ENCODE measurements at places on chromosomes 6 and 20.

GRCh38 chr6:30795549-30796293 is 51.4 kb upstream of the IER3 start:
- DNase-seq: no peak

DNA sequence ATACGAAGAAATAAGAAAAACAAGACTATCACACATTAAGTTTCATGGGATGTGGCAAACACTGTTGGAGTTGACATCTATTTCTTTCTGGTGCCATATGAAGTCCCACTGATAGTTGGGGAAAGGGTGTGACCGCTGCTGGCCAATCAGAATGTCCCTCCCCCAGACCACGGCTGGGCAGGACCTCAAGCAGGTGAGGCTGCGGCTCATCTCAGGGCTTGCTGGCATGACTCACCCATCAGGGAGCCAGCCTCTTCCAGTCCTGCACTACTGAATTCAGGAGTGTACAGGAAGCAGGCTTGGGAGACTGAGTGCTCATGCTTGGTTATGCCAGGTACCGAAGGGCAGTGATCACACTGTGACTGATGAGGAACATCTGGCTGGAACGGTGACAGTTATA is 18.9 kb downstream of the PREP start:
- no peak for DNase-seq

GRCh38 chr20:38085026-38085425 is 51.5 kb downstream of the RPRD1B start:
- DNase-seq: no peak

GRCh38 chr6:13760307-13761304 is 49.0 kb upstream of the RANBP9 start:
- no peak for DNase-seq

Measured in activated CD4-positive, alpha-beta memory T cell treated with anti-CD3 and anti-CD28 coated beads, Interleukin-2, amount 10 ng/mL, durations not matched to agents 7 days and 5 days (primary cell).